ENCODE measurements at places on chromosomes 6 and 20.

DNA sequence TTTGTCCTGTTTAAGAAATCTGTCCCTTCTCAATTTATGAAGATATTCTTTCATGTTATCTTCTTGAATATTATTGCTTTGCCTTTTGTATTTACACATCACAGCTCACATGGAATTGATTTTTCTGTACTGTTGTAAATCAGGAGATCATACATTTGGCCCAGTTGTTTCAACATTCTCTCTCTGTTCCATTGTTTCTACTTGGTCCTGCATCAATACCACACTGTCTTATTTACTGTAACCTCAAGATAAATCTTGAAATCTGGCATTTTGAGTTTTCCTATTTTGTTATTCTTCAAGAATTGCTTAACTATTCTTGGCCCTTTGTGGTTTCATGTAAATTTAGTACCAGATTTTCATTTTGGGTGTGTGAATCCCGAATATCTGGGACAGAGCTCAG lies 121.7 kb upstream of the CCN2 start:
- DNase-seq: no peak

DNA sequence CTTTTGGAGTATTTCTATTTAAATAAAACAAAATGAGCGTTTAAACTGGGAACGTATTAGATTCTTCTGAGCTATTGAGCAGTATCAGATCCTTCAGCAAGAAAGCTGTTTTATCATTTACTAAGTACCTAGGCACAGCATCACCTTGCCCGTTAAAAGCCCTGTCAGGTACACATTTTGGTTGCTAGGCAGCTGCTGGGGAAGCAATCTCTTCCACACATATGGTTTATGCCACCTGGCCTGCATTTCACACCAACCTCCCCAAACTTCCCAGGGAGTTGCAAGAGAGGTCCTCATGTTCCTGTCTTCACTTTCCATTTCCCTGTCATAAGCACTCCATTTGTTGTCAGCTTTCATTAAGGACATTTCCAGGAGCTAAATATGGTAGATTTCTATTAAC lies 400.1 kb downstream of the PLCB1 start:
- no peak for DNase-seq

GRCh38 chr6:114055349-114055748 lies 84.4 kb upstream of the HDAC2 start:
- no peak for DNase-seq

DNA sequence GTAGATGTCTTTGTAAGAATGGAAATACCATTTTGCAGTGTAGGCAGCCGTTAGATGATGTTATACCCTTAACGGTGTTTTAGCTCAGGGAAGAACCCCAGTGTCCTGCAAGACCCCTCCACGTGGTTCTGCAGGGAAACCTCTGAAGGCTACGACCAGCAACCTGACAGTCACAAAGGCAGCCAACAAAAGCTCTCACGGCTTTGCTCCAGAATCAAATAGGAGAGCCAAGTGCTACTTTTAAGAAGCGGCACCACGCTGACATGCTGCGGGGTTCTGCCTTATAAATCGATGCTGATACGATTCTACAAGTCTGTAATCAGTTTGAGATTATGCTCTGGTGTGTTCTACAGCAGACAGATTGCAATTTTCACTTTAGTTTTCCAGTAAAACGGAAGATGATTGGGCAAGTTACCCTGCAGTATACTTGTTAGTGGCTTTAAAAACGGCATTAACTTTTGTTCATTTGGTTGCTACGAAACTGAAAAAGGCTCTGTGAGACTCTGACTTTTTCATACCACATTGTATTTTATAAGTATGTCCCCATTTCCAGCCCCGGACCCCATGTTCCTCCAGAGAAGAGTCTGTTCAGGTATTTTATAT lies 312.9 kb downstream of the SAMD5 start:
- DNase-seq: no peak

GRCh38 chr6:98833057-98833306 lies 1.4 kb upstream of the POU3F2 start:
- DNase-seq: no peak

DNA sequence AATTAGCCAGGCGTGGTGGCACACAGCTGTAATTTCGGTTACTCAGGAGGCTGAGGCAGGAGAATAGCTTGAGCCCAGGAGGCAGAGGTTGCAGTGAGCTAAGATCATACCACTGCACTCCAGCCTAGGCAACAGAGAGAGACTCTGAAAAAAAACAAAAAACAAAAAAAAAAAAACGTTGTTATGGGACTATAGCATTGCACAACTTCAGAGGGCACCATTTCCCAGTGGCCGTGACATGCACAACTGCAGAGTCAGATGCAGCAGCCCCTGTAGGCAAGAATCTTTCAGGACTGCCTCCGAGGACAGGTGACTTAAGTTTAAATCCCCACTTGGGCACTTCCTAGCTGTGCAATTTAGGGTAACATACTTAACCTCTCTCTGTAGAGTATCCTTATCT lies 64.0 kb downstream of the ZNF217 start:
- DNase-seq: no peak

All from epithelial cell of proximal tubule (primary cell).